ENCODE measurements at places on chromosomes 7 and 10. TPM values are rescaled to one million over a fixed set of nuclear protein-coding genes. Genes with fewer than 3 reads are reported as not detected.

Gene NPSR1
- total RNA-seq, result not detected

Gene CYP2C19
- total RNA-seq, result not detected

GRCh38 chr7:133746305-133746704 is 380.8 kb upstream of the LRGUK start:
- DNase-seq, result no peak

DNA sequence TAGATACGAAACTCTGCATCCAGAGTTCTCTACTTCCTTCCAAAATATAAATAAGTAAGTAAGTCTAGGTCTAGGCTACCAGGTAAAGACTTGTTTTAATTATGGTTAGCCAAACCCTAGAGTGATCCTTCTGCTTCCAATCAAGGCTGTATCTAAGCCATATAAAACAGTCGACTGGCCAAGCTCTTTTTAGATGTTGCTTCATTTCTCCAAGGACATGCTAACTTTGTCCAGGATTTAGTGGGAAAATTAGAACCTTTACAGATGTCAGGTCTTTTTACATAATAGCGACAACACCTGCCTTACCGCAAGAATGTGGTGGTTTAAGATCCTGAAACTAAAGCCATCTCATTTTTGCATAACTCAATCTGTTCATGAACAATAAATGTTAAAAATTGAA is 156.8 kb downstream of the NXPH1 start:
- DNase-seq, result no peak

DNA sequence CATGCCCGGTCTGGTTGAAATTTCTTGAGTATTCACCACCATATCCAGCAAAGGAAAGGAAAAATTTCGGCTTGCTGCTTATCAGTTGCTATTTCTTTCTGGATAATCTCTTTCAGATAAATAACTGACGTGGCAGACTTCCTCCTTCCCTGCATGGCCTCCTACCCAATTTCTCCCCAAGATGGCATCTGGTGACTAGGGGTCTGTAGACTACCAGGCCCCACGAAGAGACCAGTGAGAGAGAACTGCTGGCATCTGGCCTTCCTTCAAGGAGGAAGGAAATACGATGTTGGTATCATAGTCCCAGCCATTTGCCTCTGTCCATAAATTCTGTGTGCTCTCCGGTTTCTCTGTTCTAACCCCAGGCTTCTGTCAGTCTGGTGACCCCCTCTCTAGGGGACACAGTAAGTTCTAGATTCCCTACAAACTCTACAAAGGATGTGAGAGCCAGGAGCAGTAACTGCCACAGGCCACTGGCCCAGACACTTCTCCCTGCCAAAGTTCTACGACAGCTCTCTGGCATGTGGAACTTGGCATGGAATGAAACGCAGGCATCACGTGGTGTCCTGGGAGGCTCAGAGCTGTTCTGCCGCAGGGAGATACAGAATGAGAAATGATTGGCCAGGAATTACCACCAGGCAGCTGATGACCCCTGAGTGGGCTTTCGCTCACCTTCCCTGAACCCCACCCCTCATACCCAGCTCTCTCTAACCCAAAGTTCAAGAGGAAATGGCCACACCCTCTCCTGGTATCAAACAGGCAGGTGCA is 30.0 kb upstream of the MSRB2 start:
- no peak for DNase-seq

DNA sequence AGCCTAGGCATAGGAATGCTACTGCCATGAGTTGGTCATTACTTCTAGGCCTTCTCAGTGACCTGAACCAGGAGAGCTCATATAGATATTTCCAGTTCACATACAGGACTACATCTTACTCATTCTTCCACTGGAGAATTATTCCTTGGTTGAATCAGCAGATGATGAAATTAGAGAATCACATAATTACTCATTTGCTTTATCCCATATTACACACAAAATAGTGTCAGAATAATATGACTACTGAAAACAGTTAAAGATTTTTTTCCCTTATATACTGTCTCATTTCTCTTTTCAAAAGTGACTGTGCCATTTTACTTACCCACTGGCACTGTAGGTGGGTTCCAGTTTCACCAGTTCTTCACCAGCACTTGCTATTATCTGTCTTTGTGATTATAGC is 18.5 kb downstream of the BMS1 start:
- no peak for DNase-seq
